ENCODE measurements at places on chromosomes 2 and 18.

DNA sequence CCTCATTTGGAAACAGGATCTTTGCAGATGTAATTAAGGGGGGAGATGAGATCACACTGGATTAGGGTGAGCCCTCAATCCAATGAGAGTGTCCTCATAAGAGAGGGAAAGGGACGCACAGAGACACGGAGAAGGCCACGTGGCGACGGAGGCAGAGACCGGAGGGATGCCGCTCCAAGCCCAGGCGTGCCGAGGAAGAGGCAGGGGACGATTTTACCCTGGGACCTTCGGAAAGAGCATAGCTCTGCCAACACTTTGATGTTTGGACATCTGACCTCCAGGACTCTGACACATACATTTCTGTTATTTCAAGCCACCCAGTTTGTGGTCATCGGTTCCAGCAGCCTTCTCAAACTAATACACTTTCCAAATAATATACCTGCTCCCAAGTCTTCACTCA lies 84.4 kb upstream of the ZCCHC2 start:
- no peak for DNase-seq

- no peak for DNase-seq
Measured at GRCh38 chr18:62899534-62899933, 184.2 kb downstream of the PHLPP1 start.

DNA sequence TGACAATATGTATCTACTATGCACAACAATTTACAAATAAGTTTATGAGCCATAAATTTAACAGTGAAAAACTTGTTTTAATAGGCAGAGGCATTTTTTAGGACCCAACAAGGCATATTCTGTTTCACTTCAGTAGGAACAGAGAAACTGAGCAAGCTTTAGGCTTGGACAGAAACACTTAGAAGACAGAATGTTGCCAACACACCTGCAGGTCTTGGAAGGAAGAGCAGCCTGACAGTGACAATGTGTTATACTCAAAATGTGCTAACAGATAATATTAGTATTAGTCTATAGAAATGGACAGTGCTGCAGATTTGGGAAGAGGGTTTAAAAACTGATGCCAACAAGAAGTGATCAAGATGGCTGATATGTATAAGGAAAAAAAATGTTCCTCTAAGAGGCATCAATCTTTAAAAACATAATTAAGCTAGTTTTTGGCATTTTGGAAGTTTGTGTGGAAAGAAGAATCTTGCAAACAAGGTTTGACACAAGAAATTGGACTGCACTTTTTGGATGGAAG lies 297.1 kb upstream of the FSIP2 start:
- DNase-seq: no peak

DNA sequence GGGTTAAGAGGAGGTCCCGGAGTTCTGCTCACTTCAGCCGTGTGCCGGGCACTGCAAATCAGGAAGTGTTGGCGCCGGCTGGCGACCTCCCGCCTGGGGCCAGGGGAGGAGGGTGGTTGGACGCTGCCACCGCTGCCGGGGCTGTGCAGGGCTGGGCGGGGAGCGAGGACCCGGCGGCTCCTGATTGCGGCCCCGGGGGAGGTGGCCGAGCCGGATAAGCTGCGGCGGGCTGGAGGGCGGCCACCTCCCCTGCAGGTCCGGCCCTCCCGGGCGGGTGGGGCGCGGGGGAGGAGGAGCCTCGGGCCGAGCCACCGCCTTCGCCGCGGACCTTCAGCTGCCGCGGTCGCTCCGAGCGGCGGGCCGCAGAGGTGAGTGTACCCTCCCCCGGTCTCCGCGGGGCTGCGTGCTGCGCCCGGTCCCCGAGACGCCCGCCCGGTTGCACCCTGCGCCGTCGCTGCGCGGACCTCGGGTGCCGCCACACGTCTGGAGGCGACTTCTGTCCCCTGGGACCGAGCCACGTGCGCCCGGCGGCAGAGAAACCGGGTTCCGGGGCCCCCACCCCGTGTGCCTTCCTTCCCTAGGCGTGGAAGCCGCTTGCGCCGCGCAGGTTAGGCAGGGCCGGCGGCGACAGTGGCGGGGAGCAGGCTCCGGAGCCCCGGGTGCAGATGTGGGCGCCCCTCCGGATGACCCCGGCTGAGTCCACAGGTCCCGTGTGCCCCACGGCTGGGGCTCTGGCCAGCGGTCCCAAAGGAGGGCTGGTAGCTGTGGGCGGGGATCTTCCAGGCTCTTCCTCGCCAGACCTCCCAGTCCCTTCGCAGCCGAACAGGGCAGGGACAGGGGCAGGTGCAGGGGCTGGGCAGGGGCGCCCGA lies at the start of gene STEAP3:
Gene STEAP3 (plus strand): TSS at position 314 of the 870 bp plus-strand sequence. CDS start 7,179 bp downstream, outside the sequence.
- no peak for DNase-seq

GRCh38 chr18:80247393-80247841 lies at the start of gene PARD6G:
TSS of gene PARD6G (minus strand) at chr18:80247514. CDS start at chr18:80247348, 166 bp downstream.
- DNase-seq: peak; percentile 27
